ENCODE measurements at places on chromosomes 7 and 10. TPM values are rescaled to one million over a fixed set of nuclear protein-coding genes. Genes with fewer than 3 reads are reported as not detected.
A peak's percentile ranks its signal among the peaks of the same experiment; 100 is the strongest.

- peak; percentile 7 for DNase-seq
These were observed 12.3 kb downstream of the CNPY1 start for GRCh38 chr7:155533827-155534690.

- DNase-seq, result no peak
These were observed 170.8 kb upstream of the TCF7L2 start for GRCh38 chr10:112779025-112779770.

GRCh38 chr7:142632271-142633134 lies 116.8 kb upstream of the PRSS1 start:
- DNase-seq, result peak; percentile 45

GRCh38 chr10:30583778-30584415 lies 45.7 kb downstream of the LYZL2 start:
- peak; percentile 82 for DNase-seq

GRCh38 chr7:39691821-39692220 lies 68.4 kb downstream of the RALA start:
- peak; percentile 71 for DNase-seq

DNA sequence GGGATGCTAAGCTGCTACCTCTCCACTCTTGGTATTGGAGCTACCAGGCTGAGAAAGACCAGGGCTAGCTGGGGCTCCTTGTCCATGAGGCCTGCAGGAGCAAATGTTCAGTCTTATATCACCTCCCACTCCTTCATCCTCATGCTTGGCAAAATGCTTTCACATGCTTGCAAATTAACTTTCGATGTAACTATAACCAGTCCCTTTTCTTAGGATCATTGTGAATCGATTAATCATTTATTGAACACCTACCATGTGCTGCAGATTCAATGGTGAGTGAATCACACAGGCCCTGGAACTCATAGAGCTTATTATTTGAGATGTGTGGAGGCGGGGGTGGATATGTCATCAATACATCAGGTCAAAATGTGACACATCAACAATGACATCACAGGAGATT lies 138.6 kb downstream of the EMX2 start:
- no peak for DNase-seq

DNA sequence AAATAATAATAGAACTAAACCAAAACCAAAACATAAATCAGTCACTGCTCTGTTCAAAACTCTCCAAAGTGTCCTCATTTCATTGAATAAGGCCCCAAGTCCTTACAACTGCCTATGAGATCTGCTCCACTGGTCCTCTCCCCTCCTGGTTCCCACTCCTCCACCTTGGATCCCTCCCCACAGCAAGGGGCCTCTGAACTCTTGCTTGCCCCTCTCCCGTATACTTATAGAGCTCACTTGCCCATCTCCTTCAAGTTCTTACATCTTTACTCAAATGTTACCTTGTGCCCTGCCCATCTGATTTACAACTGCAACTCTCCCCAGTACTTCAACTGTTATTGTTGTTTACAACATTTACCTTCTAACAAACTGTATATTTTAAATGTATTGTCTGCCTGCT lies 819 bp downstream of the POLD2 start:
- no peak for DNase-seq

- no peak for DNase-seq
These were observed 233.1 kb upstream of the PHYHIPL start for GRCh38 chr10:58943256-58943890.

The RBP3 gene
- not detected for total RNA-seq

The GNGT1 gene
- not detected for total RNA-seq

The GHRHR gene
- not detected for total RNA-seq

The MYOF gene
- 298 TPM for total RNA-seq
